ENCODE measurements at places on chromosomes 3 and 15.

GRCh38 chr3:125322166-125322565, 53.0 kb downstream of the ZNF148 start:
- no peak for DNase-seq

DNA sequence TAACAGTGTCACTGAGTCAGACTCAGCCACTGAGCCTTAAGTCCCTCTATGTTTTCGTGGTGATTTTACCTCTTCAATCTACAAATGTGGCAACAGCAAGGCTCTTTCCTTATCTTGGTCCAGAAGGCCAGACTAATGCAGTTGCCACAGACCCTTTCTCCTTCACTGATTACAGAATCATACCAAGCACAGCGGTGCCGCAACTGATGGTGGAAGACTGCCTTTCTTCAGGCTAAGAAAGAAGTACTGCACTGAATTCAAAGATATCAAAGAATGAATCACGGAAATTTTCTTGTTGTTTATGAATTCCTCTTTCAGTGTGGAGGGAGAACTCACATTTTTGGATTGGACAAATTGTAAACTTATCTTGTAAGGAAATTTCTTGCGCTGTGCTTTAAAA, 18.6 kb downstream of the DCP1A start:
- DNase-seq, result no peak

DNA sequence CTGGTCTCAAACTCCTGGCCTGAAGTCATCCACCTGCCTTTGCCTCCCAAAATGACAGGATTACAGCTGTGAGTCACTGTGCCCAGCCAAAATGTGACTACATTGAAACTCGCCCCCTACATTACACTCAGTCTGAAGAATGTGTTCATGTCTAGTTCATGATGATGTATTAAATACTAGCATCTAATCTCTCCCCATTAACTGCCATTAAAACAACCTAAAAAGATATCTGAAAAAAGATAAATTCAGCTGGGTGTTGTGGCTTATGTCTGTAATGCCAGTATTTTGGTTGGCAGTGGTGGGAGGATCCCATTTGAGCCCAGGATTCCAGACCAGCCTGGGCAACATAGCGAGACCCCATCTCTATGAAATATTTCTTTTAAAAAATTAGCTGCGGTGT, 159.4 kb downstream of the PCCB start:
- no peak for DNase-seq

DNA sequence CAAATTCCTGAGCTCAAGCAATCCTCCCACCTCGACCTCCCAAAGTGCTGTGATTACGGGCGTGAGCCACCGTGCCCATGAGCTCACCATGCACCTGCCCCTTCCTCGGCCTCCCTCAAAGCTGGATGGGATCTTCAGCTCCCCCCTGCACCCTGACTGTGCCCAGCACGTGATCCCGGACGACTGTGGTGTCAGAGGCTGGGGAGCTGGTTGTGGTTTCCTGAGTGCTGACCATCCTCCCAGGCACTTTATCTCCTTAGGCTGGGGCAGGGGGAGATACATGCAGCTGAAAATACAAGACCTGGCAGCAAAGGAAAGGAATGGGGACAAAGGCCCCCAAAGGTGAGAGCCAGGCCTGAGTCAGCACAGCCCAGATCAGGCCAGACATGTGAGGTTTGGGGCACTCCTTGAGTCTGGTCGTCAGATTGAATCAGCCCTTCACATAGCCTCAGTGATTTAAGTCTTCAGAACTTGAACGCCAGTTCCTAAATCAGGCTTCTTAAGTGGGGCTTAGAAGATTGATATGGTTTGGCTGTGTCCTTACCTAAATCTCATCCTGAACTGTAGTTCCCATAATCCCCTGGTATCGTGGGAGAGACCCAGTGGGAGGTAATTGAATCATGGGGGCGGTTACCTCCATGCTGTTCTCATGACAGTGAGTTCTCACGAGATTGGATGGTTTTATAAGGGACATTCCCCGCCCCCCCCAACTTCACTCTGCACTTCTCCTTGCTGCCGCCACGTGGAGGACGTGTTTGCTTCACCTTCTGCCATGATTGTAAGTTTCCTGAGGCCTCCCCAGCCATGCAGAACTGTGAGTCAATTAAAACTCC, 35.8 kb downstream of the PRKCD start:
- no peak for DNase-seq

GRCh38 chr15:98226578-98226977, 266.1 kb downstream of the ARRDC4 start:
- no peak for DNase-seq

GRCh38 chr3:112514527-112515128, 15.4 kb upstream of the BTLA start:
- DNase-seq, result no peak

GRCh38 chr3:119794971-119795612, 13.2 kb downstream of the NR1I2 start:
- DNase-seq, result no peak

GRCh38 chr3:191750618-191751017, 289.7 kb downstream of the PYDC2 start:
- no peak for DNase-seq

GRCh38 chr3:44120721-44121582, 120.7 kb upstream of the TOPAZ1 start:
- DNase-seq, result no peak

DNA sequence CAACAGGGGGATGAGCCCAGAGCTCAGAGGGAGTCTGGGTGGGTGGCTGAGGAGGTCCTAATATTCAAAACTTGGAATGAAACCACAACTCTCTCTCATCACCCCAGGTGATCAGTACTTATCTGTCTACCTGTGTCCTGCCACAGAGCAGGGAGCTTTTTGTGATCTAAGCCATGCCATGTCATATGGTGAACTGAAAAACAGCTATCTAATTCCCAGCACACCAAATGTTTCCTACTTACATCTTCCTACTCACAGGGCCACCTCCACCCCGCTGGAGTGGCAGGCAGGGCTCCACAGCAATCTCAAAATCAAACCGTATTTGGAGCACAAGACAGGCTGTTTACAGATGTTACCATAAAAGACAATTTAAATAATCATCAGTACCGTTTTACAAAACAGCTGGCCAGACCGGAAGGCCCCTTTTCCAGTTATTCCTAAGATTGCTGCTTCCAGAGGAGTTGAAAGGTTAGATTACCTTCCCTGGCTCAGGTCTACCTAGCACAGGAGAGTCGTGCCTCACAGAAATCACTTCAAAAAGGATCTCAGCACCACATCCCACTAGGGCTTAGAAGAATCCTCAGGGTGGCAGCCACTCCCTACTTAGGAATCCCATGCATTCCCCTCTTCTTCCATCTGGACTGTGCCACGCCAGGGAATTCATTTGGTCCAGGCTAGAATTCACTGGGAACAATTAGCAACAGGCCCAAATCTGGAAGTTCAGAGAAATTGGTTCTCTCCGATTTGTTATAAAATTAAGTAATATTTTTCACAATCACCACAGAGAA, 226.6 kb upstream of the IL12A start:
- no peak for DNase-seq

DNA sequence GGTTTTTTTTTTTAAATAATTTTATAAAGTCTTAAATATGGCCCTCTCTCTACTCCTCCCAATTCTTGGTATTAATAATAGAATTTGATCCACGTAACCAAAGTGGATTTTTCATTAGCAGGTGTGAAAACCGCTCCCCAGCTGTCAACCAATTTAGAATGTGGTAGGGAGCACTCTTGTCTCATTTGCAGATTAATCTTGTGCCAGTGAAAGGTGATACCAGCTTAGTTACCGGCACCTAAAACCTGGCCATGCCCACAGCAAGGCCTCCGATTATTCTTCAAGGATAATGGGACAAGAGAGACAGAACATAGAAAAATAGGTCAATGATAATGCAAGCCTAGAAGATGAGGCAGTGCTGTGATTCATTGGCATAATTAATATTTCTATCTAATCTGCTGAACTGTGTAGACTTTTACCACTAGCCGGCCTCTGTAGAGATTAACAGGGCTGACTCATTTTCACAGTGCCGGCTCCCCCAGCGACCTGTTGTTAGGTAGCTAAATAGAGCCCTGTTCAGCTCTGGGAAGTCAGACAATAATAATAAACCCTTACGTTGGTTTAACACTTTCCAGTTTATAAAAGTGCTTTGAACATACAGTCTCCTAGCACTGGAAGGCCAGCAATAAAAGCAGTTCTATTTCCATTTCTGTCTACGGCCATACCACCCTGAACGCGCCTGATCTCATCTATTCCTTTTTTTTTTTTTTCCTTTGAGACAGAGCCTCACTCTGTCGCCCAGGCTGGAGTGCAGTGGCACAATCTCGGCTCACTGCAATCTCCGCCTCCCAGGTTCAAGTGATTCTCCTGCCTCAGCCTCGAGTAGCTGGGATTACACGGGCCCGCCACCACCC, 102.9 kb downstream of the SHQ1 start:
- no peak for DNase-seq

GRCh38 chr3:184058029-184058428, 5.2 kb downstream of the HTR3C start:
- no peak for DNase-seq

DNA sequence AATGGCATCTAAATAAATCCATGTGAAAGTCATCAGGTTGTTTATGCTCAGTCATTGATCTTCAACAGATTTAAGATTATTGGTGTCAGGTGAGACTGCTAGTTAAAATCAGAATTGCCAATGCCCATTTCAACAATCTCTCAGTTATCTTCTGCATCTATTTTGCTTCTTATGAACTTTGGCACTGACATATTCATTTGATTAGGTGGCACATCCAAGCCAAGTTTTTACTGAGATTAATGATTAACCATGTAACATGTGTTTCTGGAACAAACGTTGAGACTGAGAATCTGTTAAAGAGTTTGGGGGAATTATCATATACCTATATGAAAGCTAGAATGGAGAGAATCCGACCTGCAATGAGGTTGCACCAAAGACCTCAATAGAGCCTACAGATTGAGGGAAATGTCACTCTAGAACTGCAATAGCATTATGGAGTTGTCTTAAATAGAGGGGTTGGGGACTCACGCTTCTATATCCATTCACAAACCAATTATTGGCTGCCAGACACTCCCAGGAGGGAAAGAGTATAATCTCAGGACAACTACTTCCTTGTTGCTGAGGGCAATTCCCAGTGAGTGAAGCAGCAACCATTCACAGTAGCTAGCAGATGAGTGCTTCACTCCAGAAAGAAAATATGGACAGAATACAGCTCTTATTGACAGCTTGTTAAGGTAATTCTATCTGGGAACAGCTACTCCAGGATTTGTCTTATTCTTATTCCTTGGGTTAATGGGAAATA, 891.3 kb downstream of the SQOR start:
- no peak for DNase-seq

- DNase-seq, result no peak
Observed at GRCh38 chr3:99700631-99701268, 62.4 kb downstream of the COL8A1 start.

GRCh38 chr3:32126305-32127015, 20.0 kb downstream of the GPD1L start:
- DNase-seq, result no peak

GRCh38 chr3:168813225-168813802, 717.6 kb upstream of the GOLIM4 start:
- DNase-seq, result no peak

GRCh38 chr15:68337826-68338225, 60.3 kb downstream of the FEM1B start:
- DNase-seq, result no peak

- DNase-seq, result peak; percentile 25
Observed at GRCh38 chr3:125119752-125120378, 64.1 kb upstream of the HEG1 start.

DNA sequence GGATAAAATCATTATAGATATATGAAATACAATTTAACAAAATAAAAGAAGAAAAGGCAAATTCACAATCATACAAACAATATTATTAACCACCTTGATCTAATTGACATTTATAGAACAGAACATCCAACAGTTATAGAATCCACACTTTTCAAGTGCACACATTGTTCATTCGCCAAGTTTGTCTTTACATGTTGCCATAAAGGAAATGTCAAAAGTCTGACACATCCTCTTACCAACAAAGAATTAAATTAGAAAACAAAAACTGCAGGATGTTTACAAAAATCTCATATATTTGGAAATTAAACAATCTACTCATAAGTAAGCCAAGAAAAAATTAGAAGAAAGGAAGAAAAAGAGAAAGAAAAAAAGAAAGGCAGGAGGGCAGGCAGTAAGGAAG, 909.2 kb upstream of the EPHA6 start:
- DNase-seq, result no peak

DNA sequence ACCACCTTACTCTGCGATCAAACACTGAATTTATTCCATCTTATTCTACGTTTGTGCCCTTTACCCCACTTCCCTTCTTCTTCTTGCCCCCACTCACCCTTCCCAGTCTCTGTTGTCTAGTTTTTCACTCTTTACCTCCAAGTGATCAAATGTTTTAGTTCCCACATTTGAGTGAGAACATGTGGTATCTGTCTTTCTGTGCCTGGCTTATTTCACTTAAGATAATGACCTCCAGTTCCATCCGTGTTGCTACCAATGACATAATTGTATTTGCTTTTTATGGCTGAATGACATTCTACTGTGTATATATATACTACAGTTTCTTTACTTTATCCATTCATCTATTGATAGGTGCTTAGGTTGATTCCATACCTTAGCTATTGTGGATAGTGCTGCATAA, 78.8 kb downstream of the PDCD6IP start:
- DNase-seq, result no peak
